ENCODE measurements at places on chromosomes 12 and 14.

- DNase-seq: peak; percentile 41
Measured at GRCh38 chr12:75432924-75433323, 42.0 kb downstream of the GLIPR1L2 start.

GRCh38 chr14:30999038-30999773 lies 26.2 kb upstream of the AP4S1 start:
- no peak for DNase-seq

GRCh38 chr12:104873374-104873773 lies 84.7 kb downstream of the SLC41A2 start:
- peak; percentile 22 for DNase-seq

GRCh38 chr12:4994622-4995021 lies 49.1 kb upstream of the KCNA5 start:
- no peak for DNase-seq

- no peak for DNase-seq
Measured at GRCh38 chr12:94534774-94535509, 75.3 kb upstream of the CEP83 start.

DNA sequence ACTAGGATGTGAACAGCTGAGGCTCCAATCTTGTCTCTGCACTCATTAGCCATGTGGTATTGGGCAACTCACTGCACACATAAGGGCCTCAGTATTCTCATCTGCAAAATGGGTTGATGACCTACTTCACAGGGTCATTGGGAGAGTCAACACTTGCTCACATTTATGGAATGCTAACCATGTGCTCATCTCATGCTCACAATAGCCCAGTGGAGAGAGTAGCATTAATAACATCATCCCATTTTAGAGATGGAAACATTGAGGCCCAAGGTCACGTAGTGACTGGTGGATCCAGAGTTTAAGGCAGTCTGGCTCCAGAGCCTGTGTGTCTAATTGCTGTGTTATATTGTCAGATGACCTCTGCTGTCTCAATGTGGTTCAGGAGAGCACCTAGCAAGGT lies 270.2 kb upstream of the SRRM4 start:
- no peak for DNase-seq

GRCh38 chr12:18551106-18551505 lies 186.7 kb downstream of the PLCZ1 start:
- DNase-seq: no peak

- DNase-seq: peak; percentile 20
Measured at GRCh38 chr12:84599539-84599938, 313.1 kb downstream of the SLC6A15 start.

DNA sequence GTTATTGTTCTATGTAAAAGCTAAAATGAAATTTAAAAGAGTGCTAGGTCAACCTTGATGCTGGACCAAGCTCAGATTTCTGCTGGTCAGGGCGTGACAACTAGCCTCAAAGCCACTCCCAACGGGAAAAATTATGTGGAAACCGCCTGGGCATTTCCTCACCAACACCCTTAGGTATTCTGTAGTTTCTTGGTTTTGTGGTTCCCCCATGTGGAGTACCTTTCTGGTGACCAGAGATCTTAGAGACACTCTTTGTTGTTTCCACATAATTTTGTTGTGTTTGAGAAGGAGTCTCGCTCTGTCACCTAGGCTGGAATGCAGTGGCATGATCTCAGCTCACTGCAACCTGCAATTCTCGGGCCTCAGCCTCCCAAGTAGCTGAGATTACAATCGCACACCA lies 119.9 kb downstream of the DENND5B start:
- DNase-seq: no peak

- no peak for DNase-seq
Measured at GRCh38 chr14:21771671-21772070, 98.1 kb upstream of the OR4E1 start.

GRCh38 chr12:57461276-57461916 lies 1.8 kb downstream of the GLI1 start:
- DNase-seq: peak; percentile 37

GRCh38 chr12:46342562-46343033 lies 30.0 kb downstream of the SLC38A2 start:
- DNase-seq: peak; percentile 62

DNA sequence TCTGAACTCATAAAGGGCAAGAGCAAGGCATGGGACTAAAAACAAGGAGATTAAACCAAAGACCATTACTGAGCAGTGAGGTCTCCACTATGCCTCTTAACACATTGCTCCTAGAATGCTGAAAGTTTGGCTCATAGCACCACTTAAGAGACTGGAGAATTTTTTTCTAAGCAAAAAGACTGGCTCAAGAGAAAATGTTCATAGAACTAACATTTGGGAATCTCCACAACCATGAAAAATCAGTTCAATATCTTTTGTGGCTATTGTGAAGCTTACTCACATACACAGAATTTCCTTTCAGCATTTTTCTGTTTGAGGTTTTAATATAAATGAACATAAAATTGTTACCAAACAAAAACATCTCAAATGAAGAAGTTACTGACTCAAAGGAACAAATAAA lies 255.8 kb downstream of the CCDC91 start:
- no peak for DNase-seq

- peak; percentile 40 for DNase-seq
Measured at GRCh38 chr14:61567838-61568571, 127.3 kb upstream of the HIF1A start.

GRCh38 chr12:1369460-1369859 lies 224.9 kb downstream of the FBXL14 start:
- peak; percentile 5 for DNase-seq

GRCh38 chr12:89154743-89155499 lies 197.4 kb downstream of the DUSP6 start:
- peak; percentile 29 for DNase-seq

- peak; percentile 71 for DNase-seq
Measured at GRCh38 chr12:116002890-116003536, 274.5 kb downstream of the MED13L start.

GRCh38 chr14:104297313-104297704 lies 158.9 kb downstream of the KIF26A start:
- no peak for DNase-seq

DNA sequence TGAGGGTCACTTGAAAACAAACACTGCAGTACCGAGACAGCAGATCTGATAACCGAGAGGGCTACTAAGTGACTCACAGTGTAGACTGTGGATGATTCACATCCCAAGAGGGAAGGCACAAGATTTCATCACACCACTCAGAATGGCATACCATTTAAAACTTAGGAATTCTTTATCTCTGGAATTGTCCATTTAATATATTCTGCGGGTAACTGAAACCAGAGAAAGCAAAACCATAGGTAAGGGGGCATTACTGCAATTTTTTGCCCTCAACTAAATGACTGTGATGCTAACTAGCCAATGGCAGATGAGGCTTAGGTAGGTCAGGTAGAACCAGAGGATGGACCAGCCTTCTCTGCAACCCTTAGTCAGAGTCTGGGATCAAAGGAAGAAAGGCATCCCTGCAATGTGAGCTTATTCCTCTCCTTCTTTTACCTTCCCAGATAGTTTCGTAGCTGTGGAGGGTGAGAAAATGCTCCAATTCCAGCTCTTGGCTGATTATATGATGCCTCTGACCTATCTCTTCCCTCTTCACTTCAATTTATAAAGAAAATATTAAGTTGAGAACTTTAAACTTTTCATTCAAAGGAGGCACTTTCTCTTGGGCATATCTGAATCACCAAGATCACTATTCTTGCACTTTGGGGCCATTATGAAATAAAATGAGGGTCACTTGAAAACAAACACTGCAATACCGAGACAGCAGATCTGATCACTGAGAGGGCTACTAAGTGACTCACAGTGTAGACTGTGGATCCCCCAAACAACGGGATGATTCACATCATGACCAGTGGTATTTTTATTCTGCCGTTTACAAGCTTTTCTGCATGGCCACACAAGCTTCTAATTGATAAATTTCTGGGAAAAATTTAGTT lies 6.8 kb downstream of the ART4 start:
- peak; percentile 95 for DNase-seq

GRCh38 chr14:61643555-61643954 lies 51.8 kb upstream of the HIF1A start:
- peak; percentile 58 for DNase-seq

DNA sequence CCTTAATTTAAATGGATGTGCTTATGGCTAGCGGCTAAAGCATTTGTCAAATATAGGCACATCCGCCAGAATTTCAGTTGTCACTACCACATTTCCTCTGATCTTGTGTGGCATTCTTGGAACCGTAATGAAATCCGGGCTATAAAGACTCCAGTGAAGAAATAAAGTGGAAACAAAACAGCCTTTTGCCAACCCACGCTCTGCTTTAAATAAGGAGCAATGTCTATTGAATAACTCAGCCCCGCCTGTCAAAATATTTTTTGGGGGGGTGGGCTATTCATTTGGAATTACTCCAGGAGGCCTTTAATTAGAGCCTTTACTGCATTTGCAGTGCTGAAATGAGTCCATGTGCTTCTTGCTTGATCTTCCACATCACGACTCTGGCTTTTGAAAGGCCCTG lies 179.6 kb upstream of the RPH3A start:
- DNase-seq: no peak

- peak; percentile 90 for DNase-seq
Measured at GRCh38 chr12:58540480-58541299, 379.6 kb downstream of the LRIG3 start.

DNA sequence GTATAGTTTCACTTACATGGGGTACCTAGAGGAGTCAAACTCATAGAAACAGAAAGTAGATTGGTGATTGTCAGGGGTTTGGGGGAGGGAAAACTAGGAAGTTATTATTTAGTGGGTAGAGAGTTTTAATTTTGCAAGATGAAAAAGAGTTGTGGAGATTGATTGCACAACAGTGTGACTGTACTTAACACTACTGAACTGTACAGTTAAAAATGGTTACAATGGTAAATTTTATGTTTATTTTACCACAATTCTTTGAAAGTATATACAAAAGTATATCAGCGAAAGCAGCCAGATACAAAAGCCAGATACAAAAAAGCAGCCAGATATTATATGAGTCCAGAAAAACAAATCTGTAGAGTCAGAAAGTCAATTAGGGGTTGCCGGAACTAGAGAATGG lies 247.6 kb downstream of the IPO8 start:
- DNase-seq: no peak

GRCh38 chr12:28830491-28830890 lies 318.6 kb upstream of the FAR2 start:
- DNase-seq: no peak

DNA sequence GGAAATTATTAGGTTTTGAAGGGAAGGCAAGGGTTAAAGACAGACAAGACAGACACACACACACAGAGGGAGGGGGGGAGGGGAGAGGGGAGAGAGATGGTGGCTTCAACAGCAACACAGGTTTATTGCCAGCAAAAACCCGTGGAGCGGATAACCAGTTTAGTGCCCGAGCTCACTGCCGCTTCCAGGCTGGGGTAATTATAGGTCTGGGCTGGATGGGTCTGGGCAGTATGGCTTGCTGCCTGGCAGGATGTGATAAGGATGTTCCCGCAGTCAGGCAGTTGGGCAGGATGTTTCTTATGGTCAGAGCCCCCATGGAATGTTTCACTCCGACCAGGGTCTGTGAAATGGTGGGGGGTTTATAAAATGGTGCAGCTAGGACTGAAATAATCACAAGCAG lies 4.4 kb upstream of the TDRD9 start:
- DNase-seq: no peak

DNA sequence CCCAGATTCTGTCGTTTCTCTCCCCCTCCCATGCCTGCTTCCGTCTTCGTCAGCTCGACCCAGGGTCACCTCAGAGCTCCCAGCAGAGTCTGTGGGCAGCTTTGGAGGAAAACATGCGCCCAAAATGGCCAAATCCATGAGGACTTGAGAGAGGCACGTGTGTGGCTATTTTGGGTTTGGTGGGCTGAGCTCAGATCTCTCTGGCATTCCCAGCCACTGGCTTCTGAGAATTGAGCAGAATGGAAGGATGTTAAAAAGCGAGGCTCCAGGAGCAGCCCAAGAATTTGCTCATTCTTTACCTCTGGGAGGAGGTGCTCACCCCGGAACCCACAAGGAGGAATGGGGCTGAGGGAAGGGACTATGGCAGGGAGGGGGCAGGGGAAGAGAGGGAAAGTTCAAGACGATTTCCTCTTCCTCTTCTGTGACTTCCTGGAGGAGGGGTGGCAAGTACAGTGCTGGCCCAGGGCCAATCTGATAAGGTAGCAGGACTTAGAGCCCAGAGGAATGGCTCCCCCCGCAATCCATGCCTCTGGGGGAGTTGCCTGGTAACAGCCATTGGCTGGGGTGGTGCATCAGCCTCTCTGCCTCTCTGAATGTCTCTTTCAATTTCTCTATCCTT lies 20.1 kb downstream of the TSPAN9 start:
- DNase-seq: peak; percentile 83

- DNase-seq: peak; percentile 57
Measured at GRCh38 chr12:23204933-23205778, 580.2 kb downstream of the ETNK1 start.

- DNase-seq: peak; percentile 10
Measured at GRCh38 chr14:103188810-103189480, 65.7 kb downstream of the TNFAIP2 start.

DNA sequence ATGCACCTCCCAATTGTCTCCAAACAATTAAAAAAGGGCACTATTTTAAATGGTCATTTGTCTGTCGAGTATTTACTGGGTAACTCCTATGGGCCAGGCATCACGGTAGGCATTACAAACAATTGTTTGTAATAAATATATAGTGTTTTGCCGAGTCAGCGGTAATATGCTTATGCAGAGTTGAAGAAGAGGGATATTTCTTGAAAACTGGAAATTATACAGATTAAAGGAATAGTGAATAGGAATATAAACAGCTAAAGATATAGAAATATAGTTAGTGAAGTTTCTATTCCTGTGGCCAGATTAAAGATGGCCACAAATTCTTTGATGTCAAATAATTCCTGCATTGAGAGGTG lies 13.5 kb upstream of the CRADD start:
- DNase-seq: no peak

DNA sequence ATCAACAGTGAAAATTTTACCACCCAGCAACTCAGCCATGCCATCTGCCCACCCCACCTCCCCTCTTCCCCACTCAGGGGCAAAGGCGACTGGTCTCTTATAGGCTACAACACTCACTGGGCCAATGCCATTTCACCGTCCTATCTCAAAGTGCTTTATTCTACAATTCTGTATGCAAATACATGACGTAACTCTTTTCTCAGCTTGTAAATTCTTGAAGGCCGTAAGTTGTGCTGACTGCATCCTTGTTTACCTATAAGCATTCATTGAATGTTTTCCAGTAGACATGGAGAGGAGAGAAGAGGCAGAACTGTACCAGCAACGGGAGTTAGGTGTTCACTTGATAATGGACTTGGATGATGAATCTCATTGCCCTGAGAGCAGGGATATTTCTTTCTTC lies 15.6 kb downstream of the BCL2L14 start:
- DNase-seq: no peak

- peak; percentile 76 for DNase-seq
Measured at GRCh38 chr14:103329401-103330347, 4.4 kb upstream of the EIF5 start.

DNA sequence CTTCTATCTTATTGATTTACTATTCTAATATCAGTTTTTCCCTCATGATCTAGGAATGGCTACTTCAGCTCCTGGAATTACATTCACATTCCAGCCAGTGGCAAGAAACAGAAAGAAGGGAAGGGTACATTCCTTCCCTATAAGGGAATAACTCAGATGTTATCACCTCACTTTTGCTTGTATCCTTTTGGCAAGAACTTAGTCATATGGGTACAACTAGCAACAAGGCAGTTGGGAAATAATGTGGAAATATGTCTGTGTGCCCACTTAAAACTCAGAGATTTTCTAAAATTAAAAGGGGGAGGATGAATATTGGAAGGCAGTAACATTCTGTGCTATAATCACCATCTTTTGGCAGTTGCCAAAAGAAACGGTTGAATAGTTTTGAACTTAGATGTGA lies 85.6 kb downstream of the MSRB3 start:
- DNase-seq: peak; percentile 34

GRCh38 chr12:130110914-130111313 lies 51.4 kb upstream of the FZD10 start:
- DNase-seq: no peak

Data from iris pigment epithelial cell (primary cell).